Motor neuron (in vitro differentiated cells): ENCODE measurements at places on chromosomes 2 and 18. TPM values are rescaled to one million over a fixed set of nuclear protein-coding genes. Genes with fewer than 3 reads are reported as not detected.

GRCh38 chr2:146467425-146467824 is 1377.4 kb upstream of the ACVR2A start:
- ATAC-seq: no peak

DNA sequence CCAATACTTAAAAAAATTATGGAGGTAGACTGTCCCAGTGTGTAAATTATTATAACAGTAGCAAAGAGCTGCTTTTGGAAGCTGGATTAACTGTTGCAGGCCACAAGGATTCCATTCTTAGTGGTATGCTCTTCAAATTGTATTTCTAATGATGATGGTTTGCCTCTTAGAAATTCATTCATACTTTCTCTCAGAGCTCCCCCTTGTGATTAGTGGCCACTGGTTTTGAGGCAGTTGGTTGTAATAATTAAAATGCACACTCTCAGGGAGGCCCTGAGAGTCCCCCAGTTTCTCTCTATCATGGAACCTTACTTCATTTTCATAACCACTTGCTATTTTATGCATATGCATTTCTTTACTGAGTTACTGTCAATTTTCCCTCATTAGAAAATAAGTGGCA is 122.5 kb downstream of the PLA2R1 start:
- peak; percentile 60 for ATAC-seq

- no peak for ATAC-seq
Observed at GRCh38 chr2:28661589-28662001, 90.0 kb upstream of the PPP1CB start.

DNA sequence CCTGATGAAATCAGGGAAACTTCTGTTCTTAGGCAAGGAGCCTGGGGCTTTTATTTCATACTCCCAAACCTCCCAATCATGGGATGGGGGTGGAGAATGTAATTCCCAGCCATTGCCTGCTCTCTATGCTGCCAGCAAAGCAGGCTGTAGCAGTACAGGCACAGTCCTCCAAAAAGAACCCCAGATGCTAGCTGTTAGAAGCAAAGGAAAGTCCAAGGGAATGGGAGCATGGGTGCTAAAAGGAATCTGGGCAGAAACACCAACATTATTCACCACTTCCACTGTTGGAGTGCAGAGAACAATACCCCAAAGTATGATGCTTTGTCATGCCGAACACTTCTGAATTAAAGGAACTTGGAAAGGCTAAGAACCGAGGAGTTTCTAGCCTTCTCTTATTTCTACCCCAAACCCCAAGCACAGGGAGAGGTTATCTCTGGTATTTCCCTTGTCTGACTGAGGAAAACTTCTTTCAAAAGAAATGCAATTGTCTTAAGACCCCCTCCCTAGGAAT is 24.7 kb downstream of the MDH1 start:
- ATAC-seq: no peak

DNA sequence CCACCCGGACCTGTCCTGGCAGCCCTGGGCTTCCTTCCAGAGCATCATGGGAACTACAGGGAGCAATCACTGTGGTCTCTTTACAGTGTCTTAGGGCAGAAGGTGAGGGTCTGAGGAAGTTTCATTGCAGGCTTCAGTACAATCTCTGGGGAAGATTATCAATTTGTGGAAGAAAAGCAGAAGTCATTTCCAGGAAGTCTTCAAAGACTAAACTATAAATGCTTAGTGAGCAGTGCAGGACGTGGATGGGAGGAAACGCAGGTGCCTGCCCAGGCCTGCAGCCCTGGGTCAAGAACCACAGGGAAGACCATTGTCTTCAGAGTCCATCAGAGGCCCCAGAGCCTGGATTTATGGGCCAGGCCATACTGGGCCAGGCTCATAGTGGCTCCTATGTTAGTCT is 54.3 kb downstream of the INO80C start:
- no peak for ATAC-seq

- no peak for ATAC-seq
Observed at GRCh38 chr2:196105951-196106350, 37.3 kb upstream of the DNAH7 start.

DNA sequence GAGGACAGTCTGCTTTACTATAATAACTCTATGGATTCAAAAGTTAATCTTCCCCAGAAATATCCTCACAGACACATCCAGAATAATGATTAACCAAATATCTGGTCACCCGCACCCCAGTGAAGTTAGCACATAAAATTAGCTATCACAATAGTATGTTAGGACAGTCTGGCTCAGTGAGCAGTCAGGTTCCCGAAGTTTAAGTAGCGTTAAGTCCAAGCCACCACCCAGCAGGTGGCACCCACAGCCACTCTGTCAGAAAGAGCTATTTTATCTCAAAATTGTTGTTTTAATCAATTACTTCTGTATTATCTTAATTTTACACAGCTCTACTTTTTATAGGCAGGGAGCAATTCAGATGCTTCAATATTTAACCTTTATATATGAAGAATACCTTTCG is 537.5 kb downstream of the MBD2 start:
- no peak for ATAC-seq

- ATAC-seq: no peak
Observed at GRCh38 chr2:25955869-25956535, 26.3 kb downstream of the KIF3C start.

DNA sequence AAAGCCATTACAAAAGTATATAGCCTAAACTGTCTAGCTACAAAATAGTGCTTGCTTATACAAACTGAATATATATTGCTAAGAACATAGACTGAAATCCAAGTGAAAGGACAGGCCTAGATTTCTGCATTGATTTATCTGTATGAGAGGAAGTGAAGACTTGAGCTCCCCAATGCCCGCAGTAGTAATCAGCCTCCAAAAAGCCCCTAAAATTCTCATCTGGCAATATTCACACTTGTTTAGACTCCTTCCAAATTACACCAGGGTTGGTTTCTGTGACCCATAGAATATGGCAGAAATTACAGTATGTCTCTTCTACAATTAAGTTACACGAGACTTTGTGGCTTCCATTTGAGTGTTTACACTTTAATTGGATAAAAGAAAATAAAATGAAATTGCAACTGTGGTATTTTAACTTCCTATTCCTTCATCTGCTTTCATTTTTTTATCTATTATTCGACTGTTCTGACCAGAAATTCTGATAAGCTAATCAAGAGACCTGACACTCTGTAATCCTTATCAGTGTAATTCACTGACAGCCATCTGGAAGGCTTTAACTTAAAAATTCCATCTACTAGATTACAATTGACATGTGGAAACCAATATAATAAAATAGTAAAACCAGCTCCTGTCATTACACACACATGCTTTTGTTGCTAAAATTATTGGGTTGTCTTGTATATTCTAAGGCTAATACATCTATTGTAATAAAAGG is 21.1 kb downstream of the ABCB11 start:
- ATAC-seq: no peak

DNA sequence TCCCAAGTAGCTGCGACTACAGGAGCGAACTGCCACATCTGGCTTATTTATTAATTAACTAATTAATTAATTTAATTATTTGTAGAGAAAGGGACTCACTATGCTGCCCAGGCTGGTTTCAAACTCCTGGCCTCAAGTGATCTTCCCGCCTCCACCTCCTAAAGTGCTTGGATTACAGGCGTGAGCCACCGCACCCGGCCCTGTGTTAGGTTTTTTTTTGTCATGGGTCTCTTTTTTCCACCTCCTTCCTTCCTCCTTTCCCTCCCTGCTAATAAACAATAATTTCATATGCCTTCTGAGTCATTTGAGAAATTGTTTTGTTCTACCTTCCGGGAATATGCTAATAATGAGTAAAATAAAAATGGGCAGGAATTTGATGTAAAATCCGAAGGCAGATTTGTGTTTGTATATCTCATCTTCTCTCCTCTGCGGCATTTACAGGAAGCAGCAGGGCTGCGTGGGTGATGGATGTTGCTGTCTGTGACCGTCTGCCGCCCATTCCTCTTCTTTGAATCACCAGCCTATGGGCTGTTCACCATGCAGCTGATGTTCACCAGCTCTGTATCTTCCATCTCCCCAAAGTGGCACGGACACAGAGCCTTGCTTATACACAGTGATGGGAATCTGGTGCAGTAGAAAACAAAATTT is 89.9 kb downstream of the ACSL3 start:
- peak; percentile 98 for ATAC-seq

DNA sequence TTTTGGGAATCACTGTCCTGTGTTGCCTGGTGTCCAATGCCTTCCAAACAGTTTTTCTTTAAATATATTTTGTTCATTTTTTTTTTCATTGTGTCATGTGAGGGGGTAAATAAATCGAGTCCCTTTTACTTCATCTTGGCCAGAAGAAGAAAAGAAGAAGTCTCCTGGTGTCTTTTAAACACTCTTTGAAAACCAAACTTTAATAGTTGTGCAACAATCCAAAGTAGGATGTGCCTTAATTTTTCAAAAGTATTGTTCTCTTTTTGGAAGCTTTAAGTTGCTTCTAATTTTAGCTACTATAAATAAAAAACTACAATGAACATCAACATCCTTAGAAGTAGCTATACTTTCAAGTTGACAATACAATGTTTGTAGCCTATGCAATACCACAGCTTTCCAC is 154.9 kb downstream of the ATAD2B start:
- no peak for ATAC-seq

- ATAC-seq: peak; percentile 24
Observed at GRCh38 chr18:48992791-48993555, 42.2 kb upstream of the SMAD7 start.

DNA sequence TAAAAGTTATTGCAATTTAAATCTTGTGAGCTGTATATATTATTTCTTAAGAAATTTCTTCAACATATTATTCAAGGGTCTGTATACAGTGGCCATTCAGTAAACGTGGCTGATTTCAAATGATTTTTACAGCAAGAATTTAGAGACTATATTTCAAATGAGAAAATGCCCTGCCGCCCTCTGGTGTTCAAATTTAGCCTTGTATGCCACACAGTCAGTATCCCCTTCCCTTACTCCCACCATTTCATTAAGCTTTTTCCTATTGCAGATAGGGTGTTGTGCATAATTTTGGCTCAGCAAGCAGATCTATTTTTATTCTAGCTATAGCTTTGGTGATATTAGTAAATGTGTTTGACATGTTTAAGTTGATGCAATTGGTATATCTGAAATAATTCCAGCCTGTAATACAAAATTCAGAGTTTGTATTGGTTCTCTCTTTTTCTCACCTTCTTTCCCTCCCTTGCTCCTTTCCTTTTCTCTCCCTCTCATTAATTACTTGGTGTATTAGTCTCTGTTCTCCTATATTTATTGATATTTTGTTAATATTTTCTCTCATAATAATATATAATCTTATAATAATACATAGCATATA is 22.8 kb upstream of the SCN7A start:
- ATAC-seq: peak; percentile 43

DNA sequence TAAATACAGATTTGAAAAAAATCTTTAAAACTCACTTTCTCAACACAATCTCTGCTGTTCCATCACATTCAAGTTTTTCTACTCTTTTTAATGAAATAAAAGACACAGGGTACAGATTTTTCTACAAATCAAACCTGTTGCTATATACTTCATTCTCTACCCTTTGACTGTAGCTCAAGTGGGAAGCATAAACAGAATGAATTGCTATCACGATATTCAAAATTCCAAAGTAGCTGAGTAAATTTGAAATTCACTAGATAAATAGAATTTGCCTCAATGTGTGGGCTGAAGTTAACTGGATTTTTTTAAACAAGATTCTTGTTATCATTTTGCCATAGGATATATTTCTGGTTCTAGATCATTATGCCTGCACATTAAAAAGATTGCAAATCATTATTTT is 185.9 kb downstream of the ZNF521 start:
- ATAC-seq: no peak

The ONECUT2 gene
- 9.5 and 14.6 TPM in 2 replicates for total RNA-seq

The GREB1 gene
- total RNA-seq: 23.3 and 25.7 TPM in 2 replicates

The NPPC gene
- total RNA-seq: 1.8 and 2.5 TPM in 2 replicates

The MDH1B gene
- total RNA-seq: 5.1 TPM in 2 replicates

The DHX57 gene
- 30.2 and 31.8 TPM in 2 replicates for total RNA-seq
